ENCODE measurements at places on chromosomes 13 and 19. TPM values are rescaled to one million over a fixed set of nuclear protein-coding genes. Genes with fewer than 3 reads are reported as not detected.

- DNase-seq = no peak
Measured at GRCh38 chr13:44079413-44080205, 199.9 kb downstream of the LACC1 start.

- DNase-seq = no peak
Measured at GRCh38 chr13:77536358-77536757, 852 bp downstream of the SCEL start.

DNA sequence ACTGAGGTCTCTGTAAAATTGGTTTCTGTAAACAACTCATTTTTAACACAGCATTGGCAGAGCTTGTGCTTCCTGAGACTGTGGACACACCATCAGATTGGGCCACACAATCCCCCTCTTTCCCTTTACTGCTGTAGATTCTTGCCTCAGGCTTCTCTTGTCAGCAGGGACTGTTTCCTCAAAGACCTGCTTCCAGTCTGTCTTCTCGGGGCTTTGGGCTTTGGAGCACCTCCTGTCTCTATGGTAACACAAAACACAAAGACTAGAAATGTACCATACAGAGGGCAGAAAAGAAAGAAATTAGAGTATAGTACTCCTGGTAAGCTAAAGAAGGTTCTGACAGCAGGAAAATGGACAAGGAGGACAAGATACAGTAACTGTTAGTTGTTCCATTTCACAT lies 484.5 kb downstream of the DIAPH3 start:
- no peak for DNase-seq

The VSIG10L gene
- total RNA-seq = 1.2 TPM

The SPRED3 gene
- 0.97 TPM for total RNA-seq

The ACP4 gene
- 0.32 TPM for total RNA-seq

The ZNF90 gene
- not detected for total RNA-seq

The ZNF681 gene
- not detected for total RNA-seq

- DNase-seq = no peak
Measured at GRCh38 chr13:29131881-29132668, 311.9 kb downstream of the MTUS2 start.

GRCh38 chr19:29170554-29170953 lies 42.4 kb downstream of the UQCRFS1 start:
- DNase-seq = no peak

The ANGPTL8 gene
- total RNA-seq = not detected

- no peak for DNase-seq
Measured at GRCh38 chr19:51472607-51473006, 5.7 kb upstream of the CEACAM18 start.

The CLDN10 gene
- not detected for total RNA-seq

DNA sequence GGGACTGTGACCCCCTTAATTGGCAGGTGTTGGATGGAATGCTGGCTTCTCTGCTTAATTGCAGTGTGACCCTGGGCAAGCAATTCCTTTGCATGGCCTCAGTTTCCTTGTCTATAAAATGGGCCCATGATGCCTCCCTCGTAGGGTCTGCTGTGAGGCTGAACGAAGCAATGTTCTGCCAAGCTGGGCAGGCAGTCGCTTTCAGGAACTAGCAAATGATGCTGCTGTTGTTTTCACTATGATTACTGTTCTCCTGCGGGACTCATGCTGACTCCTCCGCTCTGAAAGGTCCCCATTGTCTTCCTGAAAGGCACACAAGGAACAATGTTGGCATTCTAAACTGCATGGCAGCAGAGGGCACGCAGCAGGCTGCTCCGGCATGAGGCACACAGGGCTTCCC lies 6.8 kb downstream of the BICRA start:
- DNase-seq = no peak

DNA sequence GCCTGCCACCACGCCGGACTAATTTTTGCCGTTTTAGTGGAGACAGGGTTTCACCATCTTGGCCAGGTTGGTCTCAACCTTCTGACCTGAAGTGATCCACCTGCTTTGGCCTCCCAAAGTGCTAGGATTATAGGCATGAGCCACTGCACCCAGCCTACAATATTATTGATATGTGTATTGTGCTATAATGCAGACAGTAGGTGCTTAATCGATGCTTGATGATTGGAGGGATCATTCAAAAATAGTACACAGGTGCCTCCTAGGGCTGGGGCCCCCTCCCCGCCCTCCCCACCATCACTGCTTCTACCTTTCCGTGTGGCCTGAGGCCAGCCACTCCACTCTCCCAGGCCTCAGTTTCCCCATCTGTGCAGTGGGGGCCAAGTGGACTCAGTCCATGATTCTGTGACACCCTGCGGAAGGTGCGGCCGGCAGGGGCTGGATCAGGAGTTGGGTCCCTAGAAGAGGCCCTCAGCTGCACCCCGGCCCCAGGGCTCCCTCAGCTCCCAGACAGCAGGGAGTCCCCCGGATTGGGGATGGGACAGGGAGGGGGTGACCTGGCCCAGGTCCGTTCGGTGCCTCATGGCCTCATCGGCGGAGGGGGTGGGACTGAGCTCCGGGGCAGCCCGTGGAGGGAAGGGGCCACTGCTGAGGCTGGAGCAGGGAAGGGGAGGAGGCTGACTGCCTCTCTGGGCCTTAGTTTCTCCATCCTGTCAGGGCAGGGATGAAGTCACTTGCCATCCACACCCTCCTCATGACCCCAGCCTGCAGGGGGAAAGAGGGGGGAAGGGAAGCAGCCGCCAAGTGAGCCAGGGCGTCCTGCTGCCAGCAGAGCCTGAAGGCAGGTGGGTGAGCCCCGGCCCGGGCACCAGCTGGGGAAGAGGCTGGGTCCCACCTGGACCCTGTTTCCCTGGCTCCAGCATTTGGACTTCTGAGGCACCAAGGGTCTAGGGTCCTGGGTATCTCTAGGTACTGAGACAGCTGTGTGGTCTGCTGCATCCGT lies 1.2 kb downstream of the ADAMTSL5 start:
- no peak for DNase-seq

Measured in NCI-H460 (cell line).